ENCODE measurements at places on chromosomes 5 and 9.

GRCh38 chr5:13878357-13878756, 66.1 kb downstream of the DNAH5 start:
- DNase-seq: no peak

GRCh38 chr5:54162184-54162583, 148.2 kb downstream of the ARL15 start:
- DNase-seq: no peak

- DNase-seq: no peak
Measured at GRCh38 chr5:172923539-172923938, 35.7 kb upstream of the RPL26L1 start.

GRCh38 chr5:33558489-33558888, 117.7 kb downstream of the TARS1 start:
- DNase-seq: no peak

- DNase-seq: no peak
Measured at GRCh38 chr9:100580257-100580656, 2.4 kb downstream of the CAVIN4 start.

- DNase-seq: peak; percentile 57
Measured at GRCh38 chr9:73215249-73215648, 63.6 kb downstream of the ANXA1 start.

- DNase-seq: peak; percentile 46
Measured at GRCh38 chr5:53479045-53479589, 1.3 kb upstream of the FST start.

DNA sequence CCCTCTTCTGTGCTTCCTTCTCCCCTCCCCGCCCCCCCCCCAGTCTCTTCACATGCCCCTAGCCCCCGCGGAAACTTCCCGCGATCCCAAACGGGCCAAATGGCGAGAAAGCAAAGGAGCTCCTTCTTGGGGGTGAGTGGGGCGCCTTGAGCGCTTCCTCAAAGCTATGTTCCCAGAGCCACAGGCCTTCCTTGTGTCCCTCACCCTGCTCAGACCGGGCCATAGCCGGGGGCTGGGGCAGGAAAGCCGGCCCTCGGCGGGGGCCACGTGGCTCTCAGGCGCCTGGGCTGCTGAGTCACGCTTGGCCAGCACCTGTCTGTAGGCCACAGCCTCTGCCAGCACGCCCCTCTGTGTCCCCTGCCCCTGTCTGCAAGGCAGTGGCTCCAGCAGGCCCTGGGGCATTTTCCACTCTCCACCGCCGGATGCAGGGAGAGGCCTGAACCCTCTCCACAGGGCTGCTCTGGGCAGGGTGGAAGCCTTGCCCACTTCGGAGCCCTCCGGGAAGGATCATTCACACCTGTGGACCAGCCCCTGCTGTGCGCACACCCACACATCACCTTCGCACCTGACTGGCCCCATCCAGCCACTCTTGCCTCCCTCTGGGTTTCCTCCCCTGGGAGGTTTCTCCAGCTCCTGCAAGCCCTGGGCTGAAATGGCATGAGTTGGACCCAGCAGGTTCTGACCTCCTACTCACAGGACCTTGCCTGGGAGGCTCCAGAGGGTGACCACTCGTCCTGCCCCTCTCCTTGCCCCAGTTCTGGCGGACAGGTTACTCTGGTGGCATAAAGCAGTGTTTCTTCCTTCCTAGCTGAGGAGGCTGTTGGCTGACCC, 1.2 kb upstream of the SQSTM1 start:
- DNase-seq: peak; percentile 60

DNA sequence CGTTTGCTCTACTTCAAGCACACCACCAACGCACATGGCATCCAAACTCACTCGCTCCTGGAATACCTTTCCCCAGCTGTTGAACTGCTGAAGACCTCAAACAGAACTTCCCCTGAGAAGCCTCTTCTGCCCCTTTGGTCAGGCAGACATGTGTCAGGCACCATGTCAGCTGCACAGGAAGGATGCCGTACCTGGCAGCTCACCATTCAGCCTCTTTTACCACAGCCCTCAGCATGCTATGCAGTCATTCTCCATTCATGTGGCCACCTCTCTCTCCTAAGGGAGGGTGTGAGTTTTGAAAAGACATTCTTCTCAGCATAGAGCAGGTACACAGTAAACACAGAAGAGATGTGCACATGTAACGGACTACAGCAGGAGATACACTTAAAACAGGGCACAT, 14.2 kb downstream of the IL4 start:
- no peak for DNase-seq

DNA sequence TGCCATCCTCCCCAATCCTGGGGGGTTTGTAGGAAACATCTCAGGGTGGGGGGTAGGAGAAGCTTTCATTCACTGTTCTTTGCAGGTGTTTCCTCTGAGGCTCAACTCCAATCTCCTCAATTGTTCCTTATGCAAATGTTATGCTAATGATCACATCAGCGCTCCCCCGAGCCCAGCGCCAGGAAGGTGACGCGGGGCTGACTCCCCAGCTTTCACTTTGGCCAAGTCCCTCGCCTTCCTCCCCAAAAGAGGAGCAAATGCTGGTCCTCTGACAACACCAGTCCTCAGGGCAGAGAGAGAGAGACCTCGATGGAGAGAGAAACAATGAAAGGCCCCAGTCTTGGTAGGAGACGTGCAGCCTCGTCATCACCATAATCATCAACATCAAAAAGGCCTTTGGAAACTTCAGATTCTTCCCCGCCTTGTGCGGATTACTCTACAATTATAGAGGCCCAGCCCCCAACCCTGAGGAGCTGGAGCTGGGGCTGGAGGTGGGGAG, 39.1 kb downstream of the PCDH1 start:
- peak; percentile 41 for DNase-seq

DNA sequence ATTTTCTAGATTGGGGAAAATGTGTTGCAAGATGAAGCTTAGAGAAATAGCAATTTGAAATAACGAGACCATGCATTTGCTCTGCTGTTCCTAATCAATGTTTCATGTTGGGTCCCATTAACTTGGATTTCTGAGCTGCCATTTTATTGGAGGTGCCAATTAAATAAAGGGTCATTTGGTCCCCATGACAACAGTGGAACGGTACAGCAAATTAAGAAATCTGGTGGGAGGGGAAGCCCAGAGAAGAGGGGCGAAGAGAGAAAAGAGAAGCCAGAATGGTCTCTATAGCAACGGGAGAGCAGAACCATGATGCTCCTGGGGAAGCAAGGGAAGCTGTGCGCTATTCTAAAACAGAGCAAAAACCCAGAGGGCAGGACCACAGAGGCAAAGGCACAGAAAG, 120.2 kb downstream of the ENTREP1 start:
- DNase-seq: no peak

- DNase-seq: no peak
Measured at GRCh38 chr9:69131682-69132081, 42.4 kb upstream of the TJP2 start.

DNA sequence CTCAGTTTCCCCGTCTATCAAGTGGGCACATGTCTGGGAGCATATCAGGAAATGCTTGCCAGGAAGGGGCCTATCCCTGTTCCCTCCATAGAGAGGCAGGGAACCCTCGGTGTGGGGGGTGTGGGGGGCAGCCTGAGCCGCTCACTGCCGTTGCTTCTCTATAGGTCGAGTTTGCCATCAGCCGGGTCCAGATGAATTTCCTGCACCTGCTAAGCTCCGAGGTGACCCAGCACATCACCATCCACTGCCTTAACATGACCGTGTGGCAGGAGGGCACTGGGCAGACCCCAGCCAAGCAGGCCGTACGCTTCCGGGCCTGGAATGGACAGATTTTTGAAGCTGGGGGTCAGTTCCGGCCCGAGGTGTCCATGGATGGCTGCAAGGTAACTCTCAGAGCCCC, 13.8 kb upstream of the ORM1 start:
- DNase-seq: no peak

DNA sequence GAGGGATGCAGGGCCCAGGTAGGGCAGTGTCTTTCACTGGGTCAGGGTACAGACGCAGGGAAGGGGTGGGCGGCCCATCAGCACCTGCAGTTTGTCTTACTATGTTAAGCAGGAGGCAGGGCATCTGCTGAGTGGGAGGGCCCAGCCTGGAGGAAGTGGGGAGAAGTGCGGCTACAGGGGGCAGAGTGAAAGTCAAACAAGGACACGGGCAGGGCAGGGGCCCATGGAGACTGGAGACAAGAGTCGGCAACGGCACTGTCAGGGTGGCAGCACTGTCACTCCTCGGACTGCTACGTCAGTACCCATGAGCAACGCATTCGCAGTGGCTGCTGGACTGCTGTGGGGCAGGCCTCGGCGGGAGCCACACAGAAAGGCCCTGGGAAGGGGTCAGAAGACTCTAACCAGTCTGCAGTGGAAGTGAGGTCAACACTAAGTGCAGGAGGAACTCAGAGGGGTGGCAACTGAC, 19.7 kb downstream of the CAMSAP1 start:
- DNase-seq: peak; percentile 72

DNA sequence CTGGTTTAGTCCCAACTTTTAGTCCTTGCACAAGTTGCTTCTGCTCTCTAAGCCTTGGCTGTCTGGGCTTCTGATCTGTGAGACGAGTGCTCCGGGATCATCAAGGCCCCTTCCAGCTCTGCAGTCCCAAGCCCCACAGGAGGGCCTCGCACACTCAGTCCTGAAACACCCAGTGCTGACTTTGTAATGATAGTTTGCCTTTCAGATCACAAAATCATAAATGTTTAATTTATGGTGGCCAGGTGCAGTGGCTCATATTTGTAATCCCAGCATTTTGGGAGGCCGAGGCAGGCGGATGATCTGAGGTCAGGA, 95.9 kb upstream of the SLC25A48 start:
- DNase-seq: no peak

DNA sequence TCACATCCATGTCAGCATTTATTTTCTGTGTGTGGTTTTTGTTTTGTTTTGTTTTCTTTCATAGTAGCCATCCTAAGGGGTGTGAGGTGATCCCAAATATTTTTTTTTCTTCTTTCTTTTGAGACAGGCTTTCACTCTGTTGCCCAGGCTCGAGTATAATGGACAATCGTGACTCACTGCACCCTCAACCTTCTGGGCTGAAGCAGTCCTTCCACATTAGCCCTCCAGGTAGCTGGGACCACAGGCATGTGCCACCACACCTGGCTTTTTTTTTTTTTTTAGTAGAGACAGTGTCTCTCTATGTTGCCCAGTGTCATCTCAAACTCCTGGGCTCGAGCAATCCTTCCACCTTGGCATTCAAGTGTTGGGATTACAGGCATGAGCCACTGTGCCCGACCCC, 59.1 kb downstream of the CDC42SE2 start:
- no peak for DNase-seq

GRCh38 chr5:56066931-56067450, 72.2 kb upstream of the IL6ST start:
- no peak for DNase-seq
